ENCODE measurements at places on chromosomes 1 and 21. TPM values are rescaled to one million over a fixed set of nuclear protein-coding genes. Genes with fewer than 3 reads are reported as not detected.

- no peak for DNase-seq
These were observed at the start of gene ABCG1 for GRCh38 chr21:42218836-42219605. Gene ABCG1, plus strand, starts transcription at chr21:42219140. Its CDS starts 123 bp downstream, at chr21:42219263.

DNA sequence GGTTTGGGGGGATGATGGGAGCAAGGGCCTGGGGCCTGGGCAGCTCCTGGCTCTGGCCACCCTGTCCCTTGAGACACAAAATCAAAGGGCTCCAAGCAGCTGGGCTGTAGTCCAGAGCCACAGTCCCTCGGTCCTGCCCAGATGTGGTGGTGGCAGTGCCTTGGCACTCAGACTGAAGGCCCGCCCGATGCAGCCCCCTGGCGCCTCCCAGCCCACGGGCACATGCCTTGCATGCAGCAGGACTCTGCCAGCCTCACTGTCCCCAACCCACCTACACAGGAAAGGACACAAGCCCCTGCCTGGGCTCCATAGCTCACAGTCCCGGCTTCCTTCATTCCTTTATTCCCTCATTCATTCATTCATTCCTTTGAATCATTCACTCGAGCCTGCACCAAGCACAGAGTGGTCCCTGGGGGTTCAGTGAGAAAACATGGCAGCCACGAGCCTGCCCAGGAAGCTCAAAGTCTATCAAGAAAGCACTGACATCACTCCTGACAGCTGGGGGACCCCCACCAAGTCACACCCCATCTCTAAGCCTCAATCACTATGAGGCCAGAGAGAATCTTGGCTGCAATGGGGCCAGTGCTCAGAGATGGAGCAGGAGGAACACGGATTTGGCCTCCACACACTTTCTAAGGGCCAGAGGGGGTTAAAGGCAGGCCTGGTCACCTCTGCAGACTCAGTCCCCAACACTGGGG, 5.8 kb downstream of the SDC3 start:
- no peak for DNase-seq

DNA sequence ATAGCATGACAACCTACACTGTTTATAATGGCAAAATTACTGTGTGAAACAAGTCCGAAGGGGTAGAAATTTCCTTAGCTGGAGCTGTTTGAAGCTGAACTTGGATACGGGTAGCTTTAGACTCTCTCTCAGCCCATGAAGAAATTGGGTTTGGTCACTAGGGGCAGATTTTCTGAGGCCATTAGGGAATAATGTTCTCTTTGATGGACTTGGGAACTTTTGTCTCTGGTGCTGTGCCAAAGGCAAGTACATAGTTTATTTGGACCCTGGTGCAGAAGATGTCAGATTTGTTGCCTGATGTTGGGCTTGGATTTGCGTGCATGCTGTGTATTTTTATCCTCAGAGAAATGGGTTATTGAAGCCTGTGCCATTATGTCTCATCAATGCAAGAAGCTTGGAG, 109.6 kb downstream of the VPS13D start:
- no peak for DNase-seq

AMY1B gene
- total RNA-seq, result not detected

All from neural crest cell (in vitro differentiated cells).